NCI-H1436 treated with DMSO at 0.1 percent for 48 hours (cell line): ENCODE measurements at places on chromosomes 2 and 18.

DNA sequence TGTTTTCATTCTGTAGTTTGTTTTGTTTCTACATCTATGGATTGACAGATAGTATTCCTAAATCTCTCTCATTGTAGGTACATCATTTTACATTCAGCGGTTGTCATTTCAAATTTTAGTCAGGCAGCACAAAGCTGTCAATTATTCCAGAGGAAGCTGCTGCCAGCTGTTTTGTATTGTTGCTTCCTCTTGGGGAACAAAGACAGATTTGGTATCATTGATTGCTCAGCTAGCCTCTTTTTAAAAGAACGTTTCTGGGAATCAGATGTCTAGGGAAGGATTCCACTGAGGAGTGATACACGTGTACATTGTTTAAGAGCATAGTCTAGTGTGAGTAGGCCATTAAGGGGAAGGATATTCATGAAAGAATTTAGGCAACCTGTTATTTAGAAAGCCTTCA, 145.8 kb downstream of the AGPS start:
- no peak for DNase-seq

- no peak for DNase-seq
Measured at GRCh38 chr2:191710411-191710900, 32.5 kb downstream of the NABP1 start.

DNA sequence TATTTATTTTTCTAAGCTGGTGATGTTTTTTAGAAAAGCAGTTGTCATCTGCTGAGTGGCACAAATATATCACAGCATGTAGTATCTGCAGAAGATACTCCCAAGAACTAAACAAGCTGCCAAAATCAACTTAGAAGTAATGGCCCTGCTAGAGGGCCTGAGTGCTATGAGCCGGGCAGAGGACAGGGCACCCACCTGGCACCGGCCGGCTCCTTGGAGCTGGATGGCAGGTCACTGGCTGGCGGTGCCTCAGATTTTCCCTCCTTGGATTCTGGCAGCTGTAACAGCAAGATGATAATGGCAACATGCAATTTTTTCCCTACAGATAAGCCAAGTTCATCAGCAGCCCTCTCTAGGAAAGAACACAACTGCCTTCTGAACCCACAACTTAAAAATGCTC, 79.7 kb downstream of the EMILIN2 start:
- no peak for DNase-seq

- DNase-seq, result no peak
Measured at GRCh38 chr18:62505669-62506494, 16.9 kb upstream of the ZCCHC2 start.

GRCh38 chr2:215848698-215849097, 164.7 kb downstream of the MREG start:
- DNase-seq, result no peak
